ENCODE measurements at places on chromosomes 2 and 18.

DNA sequence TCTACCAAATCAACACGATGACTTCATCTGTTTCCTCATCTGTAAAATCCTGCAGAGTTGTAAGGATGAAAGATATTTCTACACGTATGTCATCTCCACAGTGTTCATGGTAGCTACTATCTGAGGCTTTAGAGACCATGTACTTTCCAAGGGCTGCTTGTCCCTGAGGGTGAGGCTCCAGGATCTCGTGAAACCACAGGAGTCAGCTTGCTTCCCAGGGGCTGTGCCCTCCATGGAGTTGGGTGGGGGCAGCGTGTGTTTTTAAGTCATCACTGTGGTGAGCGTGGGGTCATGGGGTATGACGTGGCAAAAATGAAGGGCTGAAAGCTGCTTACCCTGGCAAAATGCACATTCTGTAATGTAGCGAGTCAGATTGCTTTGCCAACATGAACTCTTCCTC is 81.6 kb downstream of the ASAP2 start:
- no peak for DNase-seq

GRCh38 chr18:11818486-11819203 is 32.6 kb upstream of the CHMP1B start:
- DNase-seq = no peak

- no peak for DNase-seq
Measured at GRCh38 chr2:90077948-90078347, 1386.5 kb downstream of the RPIA start.

GRCh38 chr2:5060956-5061355 is 631.2 kb upstream of the SOX11 start:
- no peak for DNase-seq

GRCh38 chr18:37380546-37381110 is 185.0 kb downstream of the CELF4 start:
- DNase-seq = no peak

GRCh38 chr18:44331656-44332570 is 348.8 kb upstream of the SETBP1 start:
- DNase-seq = no peak

- DNase-seq = no peak
Measured at GRCh38 chr2:38463752-38464151, 86.7 kb upstream of the ATL2 start.

GRCh38 chr2:216163518-216163917 is 54.4 kb downstream of the XRCC5 start:
- DNase-seq = no peak

DNA sequence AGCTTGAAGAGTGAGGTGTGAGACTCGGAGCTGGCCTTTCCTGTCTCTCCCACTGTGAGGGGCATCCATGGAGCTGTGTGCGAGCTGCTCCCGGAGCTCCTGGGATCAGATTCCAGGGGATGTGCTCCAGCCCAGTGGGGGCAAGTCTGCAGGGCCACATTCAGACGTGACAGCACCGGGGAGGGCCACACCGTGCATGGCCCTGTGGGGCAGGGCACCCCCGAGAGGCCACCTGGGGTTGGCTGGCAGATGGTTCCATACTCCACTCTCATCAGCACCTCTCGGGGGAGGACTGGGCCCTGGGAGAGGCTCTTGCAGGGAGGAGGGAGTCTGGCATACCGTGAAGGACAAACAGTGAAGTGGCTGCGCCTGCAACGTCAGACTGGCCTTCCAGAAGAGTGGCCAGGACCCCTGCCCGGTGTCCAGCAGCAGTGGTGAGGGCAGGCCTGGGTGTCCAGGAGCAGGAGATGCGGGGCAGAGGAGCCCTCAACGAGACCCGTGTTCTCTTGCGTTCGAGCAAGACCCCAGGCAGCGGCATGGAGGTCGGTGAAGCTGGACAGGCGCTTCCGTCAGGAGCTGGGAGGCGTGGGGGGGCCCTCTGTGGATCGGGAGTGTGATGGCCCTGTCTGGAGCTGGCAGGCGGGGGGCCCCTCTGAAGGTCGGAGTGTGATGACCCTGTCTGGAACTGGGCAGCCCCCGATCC is 84.3 kb downstream of the ASB1 start:
- no peak for DNase-seq

- no peak for DNase-seq
Measured at GRCh38 chr18:66894851-66895250, 291.0 kb upstream of the CDH19 start.

DNA sequence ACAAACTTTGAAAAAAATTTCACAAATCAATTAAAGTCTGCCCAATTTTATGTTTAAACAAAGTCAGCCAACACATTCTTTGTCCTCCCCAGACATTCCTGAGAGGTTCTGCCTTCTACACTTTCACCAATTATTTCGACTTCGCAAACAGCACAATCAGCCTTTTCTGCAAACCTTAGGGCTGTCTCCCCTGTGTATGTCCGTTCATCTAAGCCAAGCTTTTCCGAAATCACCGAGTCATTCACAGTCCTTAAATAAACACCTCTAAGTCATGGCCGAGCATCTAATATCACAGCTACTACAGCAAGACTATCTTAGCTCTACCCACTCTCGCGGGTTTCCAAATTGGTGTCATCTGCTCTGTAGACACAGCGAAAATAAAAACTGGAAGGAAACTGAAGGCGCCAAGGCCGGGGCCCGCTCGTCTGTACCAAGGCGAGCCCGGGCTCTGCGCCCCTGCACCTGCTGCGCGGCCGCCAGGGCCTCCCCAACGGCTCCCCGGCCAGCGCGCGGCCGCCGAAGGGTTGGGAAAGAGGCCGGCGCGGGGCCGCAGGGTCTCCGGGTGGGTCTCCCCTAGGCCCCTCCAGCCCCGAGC is 730 bp downstream of the ODC1 start:
- peak; percentile 36 for DNase-seq

GRCh38 chr2:100243631-100244030 is 78.7 kb downstream of the LONRF2 start:
- no peak for DNase-seq

DNA sequence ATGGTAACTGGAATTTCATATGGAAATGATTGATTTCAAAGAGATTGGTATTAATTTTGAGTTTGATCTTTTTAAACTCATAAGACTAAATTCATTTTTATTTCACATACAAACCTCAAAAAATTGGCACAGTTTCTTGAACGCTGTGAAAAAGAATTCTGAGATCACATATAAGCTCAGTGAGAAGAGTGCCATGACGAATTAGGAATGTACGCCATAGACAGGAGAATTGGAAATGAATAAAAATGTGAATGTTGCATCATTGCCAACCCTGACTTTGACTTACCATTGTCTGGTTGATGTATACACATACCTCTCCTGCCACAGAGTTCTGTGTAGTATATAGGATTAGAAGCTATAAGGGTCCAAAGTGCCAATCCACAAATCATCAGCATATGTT is 290.4 kb upstream of the ZC3H15 start:
- DNase-seq = no peak

- DNase-seq = no peak
Measured at GRCh38 chr2:20771299-20771698, 51.6 kb downstream of the LDAH start.

DNA sequence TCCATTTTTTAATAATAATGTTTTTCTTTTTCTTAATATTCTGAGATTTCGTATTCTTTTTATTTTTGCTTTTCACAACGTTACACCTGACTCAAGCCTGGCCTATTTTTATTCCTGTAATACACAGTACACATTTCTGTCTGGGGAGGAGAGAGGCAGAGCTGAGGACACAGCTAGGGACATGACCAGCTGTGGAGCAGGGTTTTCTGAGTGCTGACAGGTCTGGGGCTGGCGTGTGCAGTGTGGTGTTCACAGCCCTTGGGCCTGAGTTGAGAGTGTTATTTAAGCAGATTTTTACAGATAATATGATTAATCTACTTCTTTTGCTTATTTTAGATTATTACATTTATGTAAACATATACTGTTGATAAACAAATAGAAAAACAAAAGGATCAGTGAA is 55.9 kb downstream of the ZAP70 start:
- no peak for DNase-seq

- DNase-seq = no peak
Measured at GRCh38 chr2:237892478-237892877, 33.1 kb downstream of the RAMP1 start.

DNA sequence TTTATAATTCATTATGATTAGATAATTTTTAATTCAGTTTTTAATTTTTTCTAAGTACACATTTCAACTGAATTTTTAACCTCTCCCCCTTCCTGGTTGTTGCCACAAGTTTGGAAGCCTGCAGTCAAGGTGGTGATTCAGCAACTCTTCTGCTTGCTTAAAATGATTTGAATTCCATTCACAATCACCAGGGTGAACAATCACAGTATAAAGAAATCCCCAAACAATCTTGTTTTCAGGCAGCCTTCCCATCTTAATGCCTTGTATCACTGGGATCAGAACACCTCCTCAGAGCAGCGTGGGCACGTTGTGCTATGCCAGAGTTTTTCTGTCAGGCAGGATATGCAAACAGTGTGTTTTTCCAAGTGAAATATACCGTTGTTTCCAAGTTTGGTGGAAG is 46.7 kb upstream of the BARD1 start:
- no peak for DNase-seq

GRCh38 chr2:46826569-46827245 is 88.9 kb downstream of the MCFD2 start:
- no peak for DNase-seq

DNA sequence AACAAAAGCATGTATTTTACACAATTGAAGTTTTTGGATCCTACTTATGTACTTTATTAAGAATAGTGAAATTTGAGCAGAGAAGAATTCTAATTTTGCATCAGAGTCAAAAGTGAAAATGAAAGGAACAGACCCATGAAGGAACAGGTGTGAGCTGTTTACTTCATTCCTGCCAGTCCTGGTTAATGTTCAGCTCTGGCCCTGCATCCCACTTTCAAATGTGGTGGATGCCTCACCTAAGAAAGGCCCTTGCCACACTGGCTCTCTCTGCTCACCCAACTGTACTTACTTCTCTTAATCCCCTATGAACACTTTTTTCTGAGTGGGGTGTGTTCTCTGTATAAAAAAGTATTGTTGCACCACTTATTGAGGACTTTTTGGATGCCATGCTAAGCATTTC is 22.2 kb downstream of the FAM110C start:
- no peak for DNase-seq

GRCh38 chr18:26875040-26875654 is 9.6 kb upstream of the AQP4 start:
- no peak for DNase-seq

GRCh38 chr2:234025891-234026401 is 24.6 kb upstream of the SPP2 start:
- DNase-seq = no peak

DNA sequence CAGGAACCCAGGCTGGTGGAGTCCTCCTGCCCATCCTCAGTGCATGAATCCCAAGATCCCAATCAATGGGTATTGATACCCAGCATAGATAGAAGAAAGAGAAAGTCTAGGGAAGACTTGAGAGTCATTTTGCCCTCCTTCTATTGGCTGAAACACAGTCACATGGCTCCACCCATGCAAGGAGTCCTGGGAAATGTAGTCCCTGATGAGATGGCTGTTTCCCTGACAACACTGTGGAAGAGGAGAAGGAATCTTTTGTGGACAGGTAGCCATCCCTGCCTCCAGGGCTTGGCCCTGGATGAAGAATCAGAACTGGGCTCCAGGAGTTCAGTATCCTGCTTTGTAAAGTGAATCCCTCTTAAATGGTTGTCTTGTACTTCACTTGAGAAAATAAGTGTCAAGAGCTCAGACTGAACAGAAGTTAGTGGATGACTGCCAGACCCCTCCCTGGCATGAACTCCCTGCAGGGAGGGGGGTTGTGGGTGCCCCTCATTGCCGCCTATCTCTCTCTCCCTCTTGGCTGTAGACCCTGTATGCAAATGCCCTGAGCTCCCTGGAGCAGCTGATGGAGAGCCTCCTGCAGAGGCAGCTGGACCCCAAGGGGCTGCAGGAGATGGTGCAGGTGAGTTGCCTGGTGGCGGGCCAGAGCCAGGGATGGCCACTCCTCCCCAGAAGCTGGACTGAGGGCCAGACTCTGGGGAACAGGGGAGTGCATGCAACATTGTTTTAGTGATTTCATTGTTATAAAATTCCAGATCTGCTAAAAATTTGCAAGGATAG is 36.1 kb downstream of the MROH2A start:
- DNase-seq = no peak

- DNase-seq = no peak
Measured at GRCh38 chr18:42860011-42860410, 255.5 kb downstream of the RIT2 start.

All from stimulated activated CD4-positive, alpha-beta T cell treated with anti-CD3 and anti-CD28 coated beads, Interleukin-4, amount 100 ng/mL, for 48 hours (primary cell).